ENCODE measurements at places on chromosomes 6 and 20.

- DNase-seq, result no peak
Measured at GRCh38 chr6:41488433-41489119, 57.6 kb upstream of the FOXP4 start.

DNA sequence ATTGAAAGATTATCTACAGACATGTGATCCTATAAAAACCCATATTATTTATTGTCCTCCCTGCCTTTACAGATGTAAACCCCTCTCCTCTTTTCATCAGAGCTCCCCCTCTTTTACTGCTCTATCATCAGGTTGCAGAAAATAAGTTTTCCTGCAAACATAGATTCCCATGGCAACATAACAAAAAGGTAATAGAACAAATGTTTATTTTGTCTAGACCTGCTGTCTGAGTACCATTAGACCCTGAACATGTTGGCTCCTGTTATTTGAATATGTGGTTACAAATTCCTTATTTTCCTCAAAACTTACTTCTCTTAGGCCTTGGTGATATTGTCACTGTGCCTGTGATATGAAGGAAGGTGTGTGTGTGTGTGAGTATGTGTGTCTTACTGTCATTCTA lies 11.5 kb downstream of the MAPK14 start:
- no peak for DNase-seq

DNA sequence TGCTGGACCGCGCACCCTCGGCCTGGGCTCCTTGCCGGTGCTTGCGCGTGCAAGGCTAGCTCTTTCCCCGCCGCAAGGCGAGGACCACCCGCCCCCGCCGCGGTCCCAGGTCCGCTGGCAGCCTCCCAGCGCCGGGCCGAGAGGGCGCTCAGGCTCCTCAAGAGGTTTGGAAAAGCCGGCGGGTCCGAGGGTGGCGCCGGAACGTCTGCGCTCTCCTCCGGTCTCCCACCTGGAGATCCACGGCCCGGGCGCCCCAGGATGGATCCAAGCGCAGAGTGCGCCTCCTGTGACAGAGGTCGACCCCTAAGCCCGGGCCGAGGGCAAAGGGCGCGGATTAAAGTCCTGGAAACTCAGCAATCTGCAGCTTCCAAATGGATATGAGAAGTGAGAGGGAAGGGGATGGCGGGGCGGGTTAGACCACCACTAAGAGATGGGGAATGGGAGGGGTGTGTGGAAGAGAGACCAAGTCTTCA lies 575 bp upstream of the MICAL1 start:
- DNase-seq, result no peak

- no peak for DNase-seq
Measured at GRCh38 chr6:71211799-71212198, 76.8 kb upstream of the OGFRL1 start.

- DNase-seq, result no peak
Measured at GRCh38 chr6:52483671-52484003, 63.5 kb downstream of the EFHC1 start.

DNA sequence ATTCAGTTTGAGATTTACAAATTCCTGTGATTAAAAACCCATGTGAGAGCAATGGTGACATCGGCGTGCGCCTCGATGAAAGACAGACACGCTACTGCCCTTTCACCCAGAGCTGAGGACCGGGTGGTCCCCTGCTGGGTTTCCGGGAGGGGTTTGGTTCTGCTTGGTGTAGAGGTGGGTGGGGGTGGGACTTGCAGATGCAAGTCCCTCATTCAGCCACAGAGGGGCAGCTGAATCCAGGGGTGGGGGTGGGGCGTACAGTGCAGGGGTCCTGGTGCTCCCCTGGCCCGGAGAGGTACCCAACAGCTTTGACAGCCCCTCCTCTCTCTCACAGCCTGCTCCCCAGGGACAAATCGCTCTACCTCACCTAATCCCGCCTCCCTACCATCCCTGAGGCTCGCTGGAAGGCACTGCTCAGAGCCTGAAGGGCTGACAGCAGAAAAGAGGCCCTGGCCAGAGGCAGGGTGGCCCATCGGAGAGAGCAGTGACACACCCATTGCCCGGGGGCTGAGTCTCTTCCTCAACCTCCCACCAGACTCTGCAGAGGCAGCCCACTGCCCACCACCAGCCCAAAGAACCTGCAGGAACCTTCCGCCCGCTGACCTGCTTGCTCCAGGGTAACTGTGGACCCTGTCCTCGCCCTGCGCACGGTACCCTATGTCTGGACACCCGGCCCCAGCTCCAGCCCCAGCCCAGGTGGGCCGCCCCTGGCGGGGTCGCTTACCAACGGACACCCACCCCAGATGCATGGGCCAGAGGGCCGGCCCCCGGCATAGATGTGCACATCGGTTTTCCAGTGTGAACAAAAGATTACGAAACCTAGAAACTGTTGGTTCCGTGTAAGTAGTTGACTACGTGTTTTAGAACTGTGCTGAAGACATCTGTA lies 118.4 kb downstream of the JPH2 start:
- DNase-seq, result no peak

GRCh38 chr6:9435281-9435680 lies 979.6 kb downstream of the TFAP2A start:
- no peak for DNase-seq

- DNase-seq, result no peak
Measured at GRCh38 chr20:32858189-32858588, 534 bp upstream of the EFCAB8 start.

GRCh38 chr6:158607411-158608170 lies 37.0 kb downstream of the DYNLT1 start:
- no peak for DNase-seq

DNA sequence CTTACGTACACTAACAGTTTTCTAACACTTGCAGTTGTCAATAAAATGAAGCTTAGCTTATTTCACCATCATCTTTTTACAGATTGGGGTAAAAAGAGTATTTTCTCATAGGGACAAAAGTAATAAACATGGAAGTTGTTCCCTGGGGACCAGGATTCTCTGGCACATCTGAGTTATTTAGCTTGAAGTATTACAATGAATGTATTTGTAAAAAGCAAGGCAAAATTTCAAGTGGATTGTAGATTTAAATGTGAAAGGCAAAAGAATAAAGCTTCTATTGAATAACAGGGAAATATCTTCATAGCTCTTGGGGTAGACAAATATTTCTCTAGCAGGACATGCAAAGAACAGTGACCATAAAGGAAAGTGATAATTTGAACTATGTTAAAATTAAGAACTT lies 260.0 kb upstream of the ECI2 start:
- DNase-seq, result no peak

GRCh38 chr6:148854096-148854495 lies 107.3 kb downstream of the UST start:
- no peak for DNase-seq

DNA sequence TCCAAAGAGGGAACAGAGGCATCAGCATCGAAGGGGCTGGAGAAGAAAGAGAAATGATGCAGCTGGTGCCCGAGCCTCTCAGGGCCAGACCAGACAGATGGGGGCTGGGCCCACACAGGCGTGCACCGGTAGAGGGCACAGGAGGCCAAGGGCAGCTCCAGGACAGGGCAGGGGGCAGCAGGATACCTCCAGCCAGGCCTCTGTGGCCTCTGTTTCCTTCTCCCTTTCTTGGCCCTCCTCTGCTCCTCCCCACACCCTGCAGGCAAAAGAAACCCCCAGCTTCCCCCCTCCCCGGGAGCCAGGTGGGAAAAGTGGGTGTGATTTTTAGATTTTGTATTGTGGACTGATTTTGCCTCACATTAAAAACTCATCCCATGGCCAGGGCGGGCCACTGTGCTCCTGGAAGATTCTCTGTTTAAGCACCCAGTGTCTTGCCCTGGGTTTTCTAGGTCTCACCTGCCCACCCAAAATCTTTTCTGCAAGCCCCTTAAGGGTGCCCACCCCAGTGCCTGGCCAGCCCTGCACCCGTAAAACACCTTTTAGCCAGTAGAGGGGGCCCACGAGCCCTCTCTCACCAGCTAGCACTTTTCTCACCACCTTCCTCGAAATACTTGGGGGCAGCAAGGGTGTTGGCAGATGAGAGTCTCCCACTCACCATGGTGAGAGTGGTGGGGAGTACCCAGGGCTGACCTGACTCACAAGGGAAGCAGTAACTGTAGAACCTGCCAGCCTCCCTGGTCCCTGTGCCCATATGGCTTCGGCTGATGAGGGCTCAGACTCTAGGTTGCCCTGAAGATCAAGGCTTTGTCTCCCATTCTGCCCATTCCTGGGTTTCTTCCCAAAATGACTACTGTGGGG lies 35.7 kb upstream of the ID1 start:
- peak; percentile 46 for DNase-seq

DNA sequence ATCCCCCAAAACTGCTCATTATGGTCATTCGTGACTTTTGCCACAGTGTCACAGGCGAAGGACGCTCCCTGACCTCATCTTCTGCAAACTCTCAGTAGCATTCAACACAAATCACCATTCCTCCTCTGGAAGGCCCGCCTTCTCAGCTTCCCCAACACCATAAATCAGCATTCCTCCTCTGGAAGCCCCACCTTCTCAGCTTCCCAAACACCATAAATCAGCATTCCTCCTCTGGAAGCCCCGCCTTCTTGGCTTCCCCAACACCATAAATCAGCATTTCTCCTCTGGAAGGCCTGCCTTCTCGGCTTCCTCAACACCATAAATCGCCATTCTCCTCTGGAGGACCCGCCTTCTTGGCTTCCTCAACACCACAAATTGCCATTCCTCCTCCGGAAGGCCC lies 288.0 kb upstream of the AGPAT4 start:
- no peak for DNase-seq

GRCh38 chr6:99114769-99115406 lies 167.1 kb upstream of the FBXL4 start:
- DNase-seq, result no peak

DNA sequence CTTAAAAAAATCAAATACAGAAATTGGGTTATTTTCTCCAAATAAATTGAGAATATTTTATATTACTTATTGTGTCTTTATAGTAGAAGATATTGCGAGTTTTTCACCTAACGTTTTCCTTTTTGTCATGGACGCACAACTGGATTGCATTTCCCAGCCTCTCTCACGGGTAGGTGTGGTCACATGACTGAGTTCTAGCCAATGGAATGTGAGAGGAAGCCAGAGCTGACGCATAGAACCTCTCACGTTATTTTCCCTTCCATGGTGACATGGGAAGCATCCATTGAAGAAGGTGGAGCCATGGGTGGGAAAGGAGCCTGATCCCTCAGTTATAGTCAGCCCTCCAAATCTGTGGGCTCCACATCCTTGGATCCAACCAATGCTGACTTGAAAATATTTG lies 155.9 kb upstream of the UST start:
- DNase-seq, result no peak

DNA sequence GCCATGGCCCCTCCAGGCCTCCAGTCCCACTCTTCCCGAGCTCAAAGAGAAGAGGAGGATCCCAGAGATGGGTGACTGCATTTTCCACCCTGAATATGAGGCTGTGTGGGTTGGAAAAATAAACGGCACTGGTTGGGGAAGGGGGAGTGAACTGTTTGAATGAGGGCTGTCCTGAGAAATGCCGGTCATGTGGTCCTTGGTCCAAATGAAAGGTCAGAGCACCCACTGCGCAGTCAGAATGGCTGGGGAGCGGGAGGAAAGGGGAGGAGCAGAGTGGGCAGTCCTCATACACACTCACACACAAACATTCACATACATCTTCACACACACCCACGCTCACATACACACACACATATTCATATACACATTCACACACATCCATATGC lies 83.1 kb downstream of the MRPL14 start:
- DNase-seq, result no peak

GRCh38 chr6:1144842-1145767 lies 166.8 kb upstream of the FOXQ1 start:
- no peak for DNase-seq

DNA sequence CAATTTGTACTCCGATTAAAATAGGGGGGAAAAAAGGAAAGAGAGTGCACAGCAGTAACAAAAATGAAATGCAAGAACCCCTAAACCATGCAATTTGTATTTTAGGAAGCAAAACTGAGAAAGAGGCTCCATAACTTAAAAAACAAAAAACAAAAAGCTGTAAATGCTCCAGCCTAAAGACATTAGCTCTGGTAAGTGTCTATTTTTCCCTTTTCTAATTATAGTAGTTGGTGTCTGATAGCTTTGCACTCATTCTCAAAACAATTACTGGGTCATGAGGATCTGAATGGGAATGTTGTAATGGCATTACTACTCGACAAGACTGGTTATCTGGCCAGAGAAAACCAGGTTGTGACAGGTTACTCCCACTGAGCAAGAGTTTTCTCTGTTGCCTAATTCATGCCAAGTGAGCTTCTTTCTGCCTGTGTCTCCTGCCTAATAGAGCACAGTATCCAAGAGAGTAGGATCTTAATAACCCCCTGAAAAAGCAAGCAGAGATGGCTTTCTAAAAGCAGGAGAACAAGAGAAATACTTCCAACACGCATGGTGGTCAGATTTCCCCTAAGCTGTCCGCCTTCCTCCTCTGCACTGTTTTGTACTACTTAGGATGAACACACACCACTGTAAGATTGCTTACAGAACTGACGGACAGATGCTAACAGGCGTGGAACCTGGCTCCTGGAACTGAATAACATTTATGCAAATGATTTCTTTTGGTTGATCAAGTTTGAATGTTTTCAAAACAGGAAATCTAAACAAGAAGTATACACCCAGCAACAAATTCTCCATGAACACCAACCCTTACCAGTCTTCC lies 86.4 kb downstream of the FKBP5 start:
- no peak for DNase-seq

GRCh38 chr20:35232575-35232974 lies 6.1 kb downstream of the MMP24 start:
- DNase-seq, result no peak

DNA sequence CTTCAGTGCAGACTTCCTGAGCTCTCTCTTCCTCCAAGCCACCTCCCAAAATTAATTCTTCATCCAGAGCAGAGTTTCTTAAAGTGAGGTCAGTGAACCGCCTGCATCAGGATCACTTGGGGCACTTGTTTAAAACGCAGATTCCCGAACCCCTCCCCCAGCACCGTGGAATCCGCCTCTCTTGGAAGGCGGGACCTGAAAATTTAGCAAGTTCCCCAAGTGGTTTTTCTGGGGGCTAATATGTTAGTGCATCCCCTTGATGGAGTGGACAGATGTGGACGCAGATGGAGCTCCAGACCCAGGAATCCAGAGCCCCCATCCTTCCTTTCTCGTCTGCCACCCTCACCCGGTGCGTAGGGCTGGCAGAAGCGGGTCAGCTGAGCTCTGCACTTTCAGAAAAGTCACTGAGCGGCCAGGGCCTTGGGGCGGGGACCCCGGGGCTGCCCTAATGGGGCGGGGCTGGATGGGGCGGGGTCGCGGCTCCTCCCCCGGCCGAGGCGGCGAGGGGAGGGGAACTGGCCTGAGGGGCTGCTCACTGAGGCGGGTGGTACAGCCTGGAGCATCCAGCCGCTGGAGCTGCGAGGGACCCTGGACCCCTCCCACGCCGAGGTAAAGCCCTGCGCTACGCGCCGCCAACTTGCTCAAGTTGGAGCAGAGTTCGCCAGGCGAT lies at the start of the genes DEFB124 and REM1:
DEFB124 (minus strand) TSS at position 370 of the 670 bp plus-strand sequence. CDS start 2,114 bp downstream, outside the sequence.
REM1 (plus strand) TSS at position 531 of the 670 bp plus-strand sequence. CDS start 1,158 bp downstream, outside the sequence.
- no peak for DNase-seq

- DNase-seq, result no peak
Measured at GRCh38 chr20:47258745-47259695, 97.5 kb downstream of the ZMYND8 start.

- no peak for DNase-seq
Measured at GRCh38 chr6:21891080-21891479, 297.5 kb downstream of the SOX4 start.

DNA sequence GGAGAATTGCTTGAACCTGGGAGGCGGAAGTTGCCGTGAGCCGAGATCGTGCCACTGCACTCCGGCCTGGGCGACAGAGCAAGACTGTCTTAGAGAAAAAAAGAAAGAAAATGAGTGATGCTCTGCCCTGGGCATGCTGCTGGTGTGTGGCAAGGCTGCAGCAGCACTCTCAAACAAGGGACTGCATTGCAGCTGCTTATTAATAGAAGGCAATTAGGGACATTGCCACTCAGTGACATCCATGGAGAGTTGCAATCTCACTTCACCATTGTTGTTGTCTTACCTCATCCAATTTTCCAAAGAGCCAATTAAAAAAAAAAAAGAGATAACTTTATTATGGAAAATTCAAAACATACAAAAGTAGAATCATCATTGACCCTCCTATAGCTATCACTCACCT lies 131.1 kb downstream of the LRRC1 start:
- DNase-seq, result no peak

All from NCI-H1694 (cell line).